ENCODE measurements at places on chromosomes 12 and 14.

DNA sequence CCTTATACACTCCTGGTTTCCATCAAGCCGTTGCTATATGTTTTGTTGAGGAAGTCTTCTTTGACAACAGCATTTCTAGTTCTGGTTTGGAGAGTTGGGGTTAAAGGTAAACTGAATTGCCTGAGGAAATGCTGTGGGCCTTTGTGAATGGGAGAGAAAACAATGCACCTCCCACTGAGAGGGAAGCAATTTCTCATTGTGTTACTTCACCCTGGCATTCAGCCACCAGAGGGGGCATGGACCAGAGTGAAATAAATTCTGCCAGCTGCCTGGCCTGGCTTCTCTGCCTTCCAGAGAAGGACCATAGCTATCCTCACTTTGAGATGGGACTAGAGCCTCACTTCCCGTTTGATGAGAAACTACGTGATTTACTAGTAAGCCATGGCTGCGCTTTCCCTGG is 475.3 kb downstream of the EGLN3 start:
- DNase-seq: peak; percentile 45

DNA sequence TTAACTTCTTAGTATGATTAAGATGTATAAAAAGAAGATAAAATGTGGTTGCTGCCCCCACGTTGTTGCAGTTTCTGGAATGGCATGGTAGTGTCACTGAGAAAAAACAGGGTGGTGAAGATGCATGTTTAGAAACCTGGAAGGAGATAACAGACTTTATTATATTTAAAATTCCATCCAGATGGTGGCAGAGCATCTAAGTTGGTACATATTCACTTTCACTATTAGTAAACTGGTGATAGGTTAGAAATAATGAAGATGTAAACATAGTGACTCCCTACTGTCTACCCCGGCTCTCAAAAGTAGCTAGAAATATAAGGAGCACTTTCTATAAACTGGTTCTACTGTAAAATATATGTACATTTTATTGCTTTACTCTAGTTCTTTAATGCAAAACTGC is 279.3 kb downstream of the NPAS3 start:
- no peak for DNase-seq

- DNase-seq: no peak
These were observed 11.0 kb upstream of the LALBA start for GRCh38 chr12:48580831-48581230.

GRCh38 chr12:126464153-126464552 is 1398.9 kb downstream of the AACS start:
- DNase-seq: no peak

GRCh38 chr12:26120561-26121274 is 4.1 kb downstream of the BHLHE41 start:
- no peak for DNase-seq

- DNase-seq: no peak
These were observed 36.8 kb downstream of the SLC5A8 start for GRCh38 chr12:101173197-101173749.

- DNase-seq: no peak
These were observed 50.4 kb downstream of the RPH3A start for GRCh38 chr12:112841906-112842305.

DNA sequence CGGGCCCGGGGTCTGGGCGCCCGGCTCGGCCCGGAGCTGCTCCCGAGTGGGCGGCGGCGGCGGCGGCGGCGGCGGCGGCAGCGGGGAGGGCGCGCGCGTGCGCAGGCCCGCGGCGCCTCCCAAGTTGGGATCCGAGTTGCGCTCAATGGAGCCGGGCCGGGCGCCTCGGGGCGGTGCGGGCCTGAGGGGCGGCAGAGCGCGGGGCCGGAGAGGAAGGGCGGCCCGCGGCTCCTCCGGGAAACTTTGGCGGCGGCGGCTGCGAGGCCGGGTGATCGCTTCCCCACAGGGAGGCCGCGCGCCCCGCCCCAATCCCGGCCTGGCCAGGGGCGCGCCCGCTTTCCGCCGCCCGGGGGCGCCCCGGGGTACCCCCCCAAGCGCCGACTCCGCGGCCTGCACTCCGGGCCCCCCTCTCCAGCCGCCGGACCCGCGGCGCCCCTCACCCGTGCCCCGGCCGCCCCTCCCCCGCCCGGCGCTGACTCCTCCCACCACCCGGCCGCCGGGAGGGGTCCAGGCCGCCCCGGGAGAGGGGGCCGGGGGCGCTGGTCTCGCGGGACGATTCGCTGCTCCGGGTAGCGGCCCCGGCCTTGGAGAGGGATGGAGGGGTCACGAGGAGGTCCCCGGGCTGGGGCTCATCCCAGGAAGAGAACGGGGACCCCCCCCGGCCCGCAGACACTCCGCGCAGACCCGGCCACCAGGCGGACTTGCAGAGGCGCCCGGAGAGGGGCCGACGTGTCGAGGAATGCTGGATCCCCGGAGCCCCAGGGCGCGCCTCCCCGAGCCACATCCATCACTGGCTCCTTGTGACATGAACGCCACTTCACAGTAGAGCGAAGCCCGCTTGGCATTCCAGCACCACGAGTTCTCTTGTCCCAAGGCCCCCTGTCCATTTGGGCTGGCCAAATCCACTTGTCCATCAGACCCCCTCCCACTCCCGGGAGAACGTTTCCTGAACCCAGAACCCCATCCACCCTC is at the start of gene RILPL1:
Gene RILPL1 (minus strand): TSS at position 48 of the 972 bp plus-strand sequence. CDS start 237 bp downstream, outside the sequence.
- DNase-seq: peak; percentile 47

DNA sequence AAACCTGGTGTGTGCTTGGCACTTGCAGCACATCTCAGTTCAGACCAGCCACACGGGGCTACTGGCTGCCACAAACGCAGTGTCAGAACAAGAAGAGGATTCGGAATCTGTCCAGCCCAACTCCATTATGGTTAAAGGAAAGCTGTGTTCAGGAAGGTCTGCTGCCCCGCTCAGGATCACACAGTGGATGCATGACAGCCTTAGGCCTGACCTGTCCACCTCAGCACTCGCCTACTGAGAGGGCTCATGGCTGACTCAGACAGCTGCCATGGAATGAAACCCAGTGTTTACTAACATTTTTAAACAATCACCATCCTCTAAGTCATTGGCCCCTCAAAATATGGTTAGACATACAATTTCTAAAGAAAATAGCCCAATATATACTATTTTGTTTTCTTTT is 5.6 kb upstream of the NIN start:
- DNase-seq: no peak

DNA sequence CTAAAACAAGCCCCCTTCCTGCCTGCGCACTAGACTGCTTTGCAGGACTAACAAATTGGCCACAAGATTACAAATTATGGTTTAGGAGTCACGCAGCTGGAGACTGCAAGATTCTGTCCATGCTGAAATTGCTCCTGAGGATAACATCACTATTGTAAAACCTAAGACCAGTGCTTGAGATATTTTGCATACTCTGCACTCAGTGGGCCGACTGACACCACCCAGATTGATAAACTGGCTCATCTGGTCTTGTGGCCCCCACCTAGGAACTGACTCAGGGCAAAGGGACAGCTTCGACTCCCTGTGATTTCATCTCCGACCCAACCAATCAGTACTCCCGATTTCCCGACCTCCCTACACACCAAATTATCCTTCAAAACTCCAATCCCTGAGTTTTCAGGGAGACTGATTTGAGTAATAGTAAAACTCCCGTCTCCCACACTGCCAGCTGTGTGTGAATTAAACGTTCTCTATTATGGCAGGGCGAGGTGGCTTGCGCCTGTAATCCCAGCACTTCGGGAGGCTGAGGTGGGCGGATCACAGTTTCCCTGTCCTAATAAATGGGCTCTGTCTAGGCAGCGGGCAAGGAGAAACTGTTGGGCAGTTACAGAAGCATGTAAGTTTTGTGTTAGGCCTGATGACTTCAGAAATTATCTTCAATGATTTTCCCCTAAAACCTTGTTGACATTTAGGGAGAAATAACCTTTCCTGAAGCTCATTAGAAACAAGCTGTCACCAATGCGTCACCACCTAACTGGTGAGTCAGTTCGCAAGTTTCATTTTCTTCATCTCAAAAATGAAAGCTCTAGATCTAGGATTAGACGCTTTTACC is 5.3 kb upstream of the UBC start:
- DNase-seq: peak; percentile 91

DNA sequence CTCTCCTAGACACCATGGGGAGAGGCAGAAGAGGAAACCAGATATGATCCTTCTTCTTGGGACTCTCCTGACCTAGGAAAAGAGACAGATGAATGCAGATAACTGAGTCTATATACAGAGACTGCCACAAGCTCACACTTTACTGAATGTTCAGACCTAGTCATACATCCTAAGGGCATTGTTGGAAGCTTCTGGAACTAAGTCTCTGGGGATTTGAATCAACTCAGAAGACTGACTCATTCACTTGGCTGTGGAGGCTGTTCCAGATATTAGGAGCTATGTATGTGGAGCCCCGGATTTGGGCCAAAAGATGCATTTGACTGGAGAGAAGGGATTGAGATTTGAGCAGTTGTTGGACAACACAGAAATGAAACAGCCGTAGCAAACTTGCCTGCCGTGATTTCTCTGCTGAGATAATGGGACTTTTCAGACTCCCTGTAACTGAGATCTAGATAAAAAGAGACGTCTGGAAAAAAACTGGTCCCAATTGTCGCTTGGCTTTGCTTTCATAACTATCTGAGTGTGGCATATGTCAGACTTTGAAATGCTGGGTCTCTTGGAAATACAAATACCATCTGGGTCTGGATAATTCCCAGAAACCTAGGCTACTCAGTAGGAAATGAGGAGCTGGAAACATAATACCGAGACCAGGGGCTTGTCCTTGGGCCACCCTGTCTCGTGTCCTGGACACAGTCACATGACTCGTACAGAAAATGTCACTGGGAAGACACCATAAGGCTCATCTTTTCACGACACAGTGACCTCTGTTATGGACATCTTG is 396.8 kb downstream of the NUAK1 start:
- DNase-seq: no peak

GRCh38 chr14:85701763-85702162 is 171.8 kb downstream of the FLRT2 start:
- no peak for DNase-seq

DNA sequence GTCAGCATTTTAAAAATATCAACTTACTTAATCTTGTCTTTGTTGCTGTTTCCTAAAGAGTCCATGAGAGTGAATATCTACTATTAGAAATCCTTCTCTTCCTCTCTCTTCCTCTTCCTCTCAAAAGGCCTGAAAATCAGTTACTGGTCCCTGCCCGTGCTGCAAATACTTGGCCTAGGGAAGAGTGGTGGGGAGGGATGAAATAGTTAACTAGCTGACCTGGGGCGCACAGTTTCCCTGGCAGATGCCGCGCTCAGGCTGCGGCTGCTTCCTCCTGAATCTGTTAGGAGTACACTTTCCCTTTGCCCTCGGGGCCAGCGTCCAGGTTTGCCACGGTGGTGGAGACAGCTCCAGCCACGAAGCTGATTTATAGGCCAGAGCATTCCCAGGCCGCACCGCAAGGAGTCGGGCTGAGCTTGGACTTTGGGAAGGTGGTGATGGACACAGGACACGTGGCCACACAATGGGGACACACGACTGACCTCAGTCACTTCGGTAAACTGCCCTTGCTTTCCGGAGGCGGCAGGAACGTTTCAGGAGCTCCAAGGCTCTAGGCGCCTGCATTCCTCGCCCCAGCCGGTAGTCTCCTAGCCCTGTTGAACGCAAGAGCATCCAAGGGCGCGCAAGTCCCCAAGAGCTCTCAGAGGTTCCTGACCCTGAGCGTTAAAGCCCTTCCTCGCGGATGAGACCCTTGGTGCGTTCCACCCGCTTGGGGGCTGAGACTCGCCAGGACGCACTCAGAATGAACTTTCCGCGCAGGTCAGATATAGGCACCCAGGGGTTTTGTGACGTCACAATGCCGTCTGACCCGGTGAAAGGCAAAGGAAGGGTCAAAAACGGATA is 7.1 kb upstream of the ASCL1 start:
- DNase-seq: no peak

GRCh38 chr12:47990351-47991105 is 13.7 kb downstream of the COL2A1 start:
- no peak for DNase-seq

DNA sequence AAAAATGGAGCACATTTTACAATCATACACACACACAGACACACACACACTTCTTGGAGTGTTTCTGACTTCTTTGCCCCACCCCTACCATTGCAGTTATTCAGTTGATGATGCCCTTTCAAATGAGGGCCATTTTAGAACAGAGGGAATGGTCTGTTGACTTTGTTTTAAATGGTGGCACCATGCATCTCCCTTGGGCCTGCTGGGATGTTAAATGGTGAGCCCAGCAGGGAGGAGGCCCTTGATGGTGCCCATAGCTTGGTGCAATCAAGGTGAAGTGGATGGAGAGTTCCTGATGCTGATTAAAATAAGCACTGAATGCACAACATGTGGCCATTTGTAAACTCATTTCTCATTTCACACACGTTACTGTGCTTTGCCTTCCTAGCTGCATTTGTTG is 13.3 kb downstream of the C12orf75 start:
- no peak for DNase-seq

DNA sequence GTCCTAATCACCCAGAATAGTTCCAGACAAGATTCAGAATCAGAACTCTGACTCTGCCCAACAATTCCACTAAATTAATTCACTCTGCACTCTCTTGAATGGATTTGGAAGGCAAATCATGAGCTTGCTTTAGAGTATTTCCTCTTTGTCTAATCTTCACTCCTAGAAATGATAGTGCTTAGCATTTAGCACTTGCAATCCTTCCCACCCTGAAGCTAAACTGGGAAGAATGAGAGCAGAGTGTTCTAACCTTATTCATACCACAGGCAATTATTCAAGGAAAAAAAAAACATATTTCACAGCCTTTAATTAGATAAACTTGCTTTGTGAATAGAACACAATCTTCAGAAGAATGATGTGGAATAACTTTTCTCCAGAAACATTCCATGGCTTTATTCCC is 264.6 kb downstream of the PAWR start:
- no peak for DNase-seq

GRCh38 chr14:73809391-73809790 is 42.2 kb upstream of the PTGR2 start:
- DNase-seq: no peak

- peak; percentile 96 for DNase-seq
These were observed 5.0 kb upstream of the MMP19 start for GRCh38 chr12:55847603-55848291.

DNA sequence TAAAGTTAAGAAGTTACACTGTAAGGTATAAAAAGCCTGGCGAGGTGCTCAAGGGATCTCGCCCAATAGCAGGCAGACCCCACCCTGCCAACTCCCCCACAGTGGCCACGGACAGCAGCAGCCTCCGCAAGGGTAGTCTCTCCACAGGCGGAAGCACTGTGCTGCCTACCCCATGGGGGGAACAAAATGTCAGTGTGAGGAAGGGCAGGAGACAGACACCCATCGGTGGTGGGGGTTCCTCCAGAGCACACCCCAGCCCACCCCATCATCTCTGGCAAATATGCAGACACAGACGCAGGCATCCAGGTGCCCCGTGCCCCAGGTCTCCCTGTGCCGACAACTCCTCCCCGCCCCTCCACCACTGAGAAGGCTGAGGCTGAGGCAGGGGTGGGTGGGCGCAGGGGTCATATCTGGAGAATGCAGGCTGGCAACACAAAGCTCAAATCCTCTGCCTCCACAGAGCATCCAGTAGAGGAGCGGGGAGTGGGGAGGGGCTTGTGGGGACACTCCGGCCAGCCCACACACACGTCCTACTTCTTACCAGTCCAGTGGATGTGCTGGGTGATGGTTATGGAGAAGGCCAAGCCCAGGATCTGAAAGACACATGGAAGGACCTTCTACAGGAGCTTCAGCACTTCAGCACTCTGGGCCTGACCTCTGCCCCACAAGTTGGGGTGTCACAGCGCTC is 68.3 kb upstream of the DDX11 start:
- DNase-seq: no peak

- DNase-seq: peak; percentile 80
These were observed 25.2 kb downstream of the DHRS4L2 start for GRCh38 chr14:24013654-24014514.

GRCh38 chr12:11559626-11560340 is 89.7 kb upstream of the ETV6 start:
- peak; percentile 47 for DNase-seq

Measured in suppressor macrophage (primary cell).